Stimulated activated CD8-positive, alpha-beta memory T cell treated with anti-CD3 and anti-CD28 coated beads, Interleukin-2, amount 100 ng/mL, for 48 hours (primary cell): ENCODE measurements at places on chromosomes 2 and 18.

DNA sequence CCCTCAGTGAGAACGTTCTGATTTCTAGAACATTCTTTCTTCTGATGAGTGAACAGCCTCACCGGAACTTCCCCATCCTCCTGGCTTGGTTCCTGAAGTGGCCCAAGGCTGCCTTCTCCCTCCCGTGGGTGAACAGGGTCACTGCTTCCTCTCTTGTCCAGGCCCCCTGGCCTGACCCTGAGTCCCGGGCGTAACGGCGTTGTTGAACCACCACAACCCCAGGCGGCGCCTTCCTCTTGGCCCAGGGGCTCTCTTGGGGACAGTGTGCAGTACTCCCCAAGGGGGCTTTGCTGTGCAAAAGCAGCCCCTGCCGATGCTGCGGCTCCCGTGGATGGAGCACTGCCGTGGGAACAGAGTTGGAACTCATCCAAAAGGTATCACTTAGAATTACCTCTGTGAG is 147.2 kb downstream of the TSN start:
- no peak for DNase-seq

- DNase-seq = no peak
These were observed 143.2 kb upstream of the CCDC68 start for GRCh38 chr18:55102501-55102900.

- no peak for DNase-seq
These were observed 41.0 kb downstream of the SP110 start for GRCh38 chr2:230178546-230179485.

- no peak for DNase-seq
These were observed 244.0 kb downstream of the DYSF start for GRCh38 chr2:71697106-71698004.

DNA sequence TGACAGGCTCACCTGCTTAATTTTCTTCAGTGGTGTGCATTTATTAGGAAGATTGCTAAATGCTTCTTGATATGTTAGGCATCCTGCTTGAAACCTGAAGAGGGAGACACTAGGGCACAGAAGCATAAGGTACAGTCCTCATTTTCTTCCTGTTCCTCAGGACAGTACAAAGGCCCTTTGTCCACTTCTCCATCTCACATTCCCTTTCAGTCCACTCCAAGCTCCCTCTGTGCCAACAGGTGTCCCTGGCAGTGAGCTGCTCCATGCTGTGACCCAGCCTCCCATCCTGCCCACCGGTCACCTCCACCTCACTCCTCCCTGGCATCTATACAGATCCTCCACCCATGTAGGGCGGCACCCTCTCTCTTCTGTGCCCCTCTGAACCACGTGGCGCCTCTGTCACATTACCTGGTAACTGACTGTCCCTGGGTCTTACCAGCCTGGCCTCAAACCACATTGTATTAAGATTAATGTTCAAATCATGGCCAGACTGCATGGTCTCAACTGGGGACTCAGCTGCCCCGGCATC is 162.8 kb downstream of the VAPA start:
- no peak for DNase-seq

DNA sequence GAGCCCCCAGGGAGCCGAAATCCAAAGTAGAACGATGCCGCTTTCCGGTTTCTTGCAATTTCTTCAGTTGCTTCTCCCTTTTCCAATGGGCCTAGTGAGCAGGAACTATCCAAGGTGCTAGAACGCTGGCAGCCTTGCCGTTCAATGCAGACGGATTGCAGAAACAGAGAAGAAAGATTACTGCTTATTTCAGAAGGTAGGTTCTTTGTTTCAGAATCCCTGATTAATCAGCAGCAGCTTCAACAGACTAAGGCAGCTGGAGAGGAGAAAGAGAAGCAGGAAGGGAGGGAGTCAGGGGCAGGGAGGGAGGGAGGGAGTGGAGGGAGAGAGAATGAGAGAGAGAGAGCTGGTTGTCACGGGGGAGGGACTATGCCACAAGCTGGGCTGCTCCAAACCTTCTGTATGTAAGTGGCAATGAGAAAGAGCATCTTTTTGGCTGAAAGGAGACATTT is 576 bp downstream of the NYAP2 start:
- DNase-seq = no peak

GRCh38 chr2:162056796-162057399 is 17.1 kb downstream of the DPP4 start:
- no peak for DNase-seq
